ENCODE measurements at places on chromosomes 6 and 20.
A peak's percentile ranks its signal among the peaks of the same experiment; 100 is the strongest.

GRCh38 chr6:17427062-17427461 lies 33.7 kb downstream of the CAP2 start:
- DNase-seq, result no peak

DNA sequence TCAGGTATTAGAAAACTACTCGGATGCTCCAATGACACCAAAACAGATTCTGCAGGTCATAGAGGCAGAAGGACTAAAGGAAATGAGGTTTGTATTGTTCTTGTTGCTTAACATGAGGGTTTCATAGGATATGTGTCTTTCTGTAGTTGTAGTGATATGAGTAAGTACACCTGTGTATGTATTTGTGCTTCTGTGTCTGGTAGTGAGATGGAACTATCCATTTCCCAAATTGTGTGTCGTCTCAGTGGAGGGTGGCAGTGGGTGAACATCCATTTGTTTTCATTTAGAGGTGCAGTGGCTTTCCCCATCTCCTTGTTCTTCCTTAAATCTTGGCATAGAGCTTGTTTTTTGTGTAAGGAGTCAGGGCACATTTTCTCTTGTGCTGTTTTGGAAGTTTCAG lies 8.2 kb downstream of the ASXL1 start:
- no peak for DNase-seq

DNA sequence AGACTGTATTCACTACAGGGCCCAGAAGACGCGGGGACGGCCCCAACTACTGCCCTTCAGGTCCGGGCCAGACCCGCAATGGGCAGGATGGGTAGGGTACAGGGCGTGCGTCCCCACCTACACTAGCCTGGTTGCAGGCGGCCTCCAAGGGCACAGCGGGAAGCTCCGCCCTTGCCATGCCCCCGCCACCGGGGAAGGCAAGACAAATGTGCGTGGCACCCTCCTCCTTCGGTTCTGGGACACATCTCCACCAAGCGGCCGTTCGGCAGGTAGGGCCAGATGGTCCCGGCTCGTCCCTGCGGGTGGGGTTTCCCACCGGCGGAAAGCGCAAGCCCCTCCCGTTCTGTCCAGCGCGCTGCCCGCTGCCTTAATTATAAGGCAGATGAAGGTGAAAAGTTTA lies 5.6 kb downstream of the NXT1 start:
- DNase-seq, result no peak

DNA sequence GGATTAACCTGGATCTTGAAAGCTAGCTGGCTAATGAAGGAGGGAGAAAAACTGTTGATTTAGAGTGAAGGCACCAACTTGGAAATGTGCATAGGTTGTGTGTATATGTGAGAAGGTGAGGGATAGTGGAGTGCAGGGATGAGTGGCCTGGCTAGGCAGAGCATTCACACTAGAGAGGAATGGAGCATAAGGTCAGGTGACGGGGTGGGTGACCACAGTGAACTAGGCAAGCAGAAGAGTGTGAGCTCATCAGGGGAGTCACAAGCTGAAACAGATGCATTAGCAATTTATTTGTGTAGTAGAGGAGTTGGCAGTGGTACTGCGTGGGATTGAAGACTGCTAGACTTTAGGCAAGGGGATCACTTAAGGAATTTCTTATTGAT lies 10.5 kb downstream of the ANKRD66 start:
- DNase-seq, result no peak

DNA sequence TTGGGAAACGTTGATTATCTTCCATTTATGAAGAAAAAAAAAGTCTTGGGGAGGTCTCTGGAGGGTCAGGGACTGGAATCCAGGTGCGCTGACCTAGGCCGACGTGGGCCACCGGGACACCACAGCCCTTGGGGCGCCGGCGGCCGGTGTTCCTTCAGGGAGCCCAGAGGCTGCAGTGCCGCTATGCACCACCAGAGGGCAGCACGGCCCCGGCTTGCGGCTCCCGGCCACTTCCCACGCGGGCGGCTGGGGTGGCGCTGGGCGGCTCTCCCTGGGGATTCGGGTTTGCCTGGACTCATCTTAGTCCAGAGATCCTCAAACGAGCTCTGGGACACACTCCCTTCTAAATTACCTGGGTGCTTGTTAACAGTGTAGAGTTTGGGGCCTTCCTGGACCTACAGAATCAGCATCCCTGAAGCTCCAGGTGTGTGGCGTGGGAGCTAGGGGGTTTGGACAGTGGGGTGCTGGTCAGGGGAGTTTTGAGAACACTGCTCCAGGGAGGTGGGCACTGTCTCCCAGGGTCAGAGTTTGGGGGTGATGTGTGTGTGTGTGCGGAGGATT lies 23.0 kb upstream of the GTSF1L start:
- peak; percentile 76 for DNase-seq

GRCh38 chr6:166530211-166531095 lies 56.0 kb downstream of the RAMACL start:
- no peak for DNase-seq

DNA sequence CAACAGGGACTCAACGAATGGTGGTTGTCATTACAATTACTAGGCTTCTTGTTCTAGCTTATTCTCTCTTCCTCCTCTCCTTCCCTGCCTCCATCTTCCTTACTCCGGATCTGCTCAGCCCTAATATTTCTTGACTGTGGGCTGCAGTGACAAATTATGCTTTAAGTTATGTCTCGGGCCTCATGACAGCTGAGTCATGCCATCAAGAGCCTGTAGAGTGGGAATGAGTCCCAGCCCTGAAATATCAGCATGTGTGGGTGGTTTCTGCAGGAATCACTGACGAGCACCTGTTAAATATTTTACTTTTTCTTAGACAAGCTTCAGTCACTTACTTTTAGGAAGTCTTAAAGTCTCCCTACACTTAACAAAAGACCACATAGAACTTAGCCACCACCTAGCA lies 83.1 kb upstream of the CBLN4 start:
- no peak for DNase-seq

DNA sequence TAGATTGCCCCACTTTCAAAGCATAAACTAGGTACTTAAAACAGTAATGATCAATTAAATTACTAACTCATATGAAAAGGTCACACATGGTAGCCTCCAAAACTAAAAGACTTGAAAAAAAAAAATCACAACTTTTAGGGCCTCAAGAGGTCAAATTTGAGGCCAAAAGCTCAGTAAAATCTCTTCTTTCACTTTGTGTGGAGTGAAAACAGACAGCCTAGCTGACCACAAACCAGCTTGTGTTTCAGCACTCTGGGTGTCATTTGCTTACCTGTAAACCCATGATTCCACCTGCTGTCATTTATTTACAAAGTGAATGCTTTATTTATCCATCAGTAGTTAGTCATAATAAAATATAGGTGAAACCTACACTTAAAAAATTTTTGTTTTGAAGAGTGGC lies 34.0 kb downstream of the GNAS start:
- DNase-seq, result no peak

- DNase-seq, result no peak
Measured at GRCh38 chr6:56370127-56370540, 122.8 kb upstream of the COL21A1 start.

DNA sequence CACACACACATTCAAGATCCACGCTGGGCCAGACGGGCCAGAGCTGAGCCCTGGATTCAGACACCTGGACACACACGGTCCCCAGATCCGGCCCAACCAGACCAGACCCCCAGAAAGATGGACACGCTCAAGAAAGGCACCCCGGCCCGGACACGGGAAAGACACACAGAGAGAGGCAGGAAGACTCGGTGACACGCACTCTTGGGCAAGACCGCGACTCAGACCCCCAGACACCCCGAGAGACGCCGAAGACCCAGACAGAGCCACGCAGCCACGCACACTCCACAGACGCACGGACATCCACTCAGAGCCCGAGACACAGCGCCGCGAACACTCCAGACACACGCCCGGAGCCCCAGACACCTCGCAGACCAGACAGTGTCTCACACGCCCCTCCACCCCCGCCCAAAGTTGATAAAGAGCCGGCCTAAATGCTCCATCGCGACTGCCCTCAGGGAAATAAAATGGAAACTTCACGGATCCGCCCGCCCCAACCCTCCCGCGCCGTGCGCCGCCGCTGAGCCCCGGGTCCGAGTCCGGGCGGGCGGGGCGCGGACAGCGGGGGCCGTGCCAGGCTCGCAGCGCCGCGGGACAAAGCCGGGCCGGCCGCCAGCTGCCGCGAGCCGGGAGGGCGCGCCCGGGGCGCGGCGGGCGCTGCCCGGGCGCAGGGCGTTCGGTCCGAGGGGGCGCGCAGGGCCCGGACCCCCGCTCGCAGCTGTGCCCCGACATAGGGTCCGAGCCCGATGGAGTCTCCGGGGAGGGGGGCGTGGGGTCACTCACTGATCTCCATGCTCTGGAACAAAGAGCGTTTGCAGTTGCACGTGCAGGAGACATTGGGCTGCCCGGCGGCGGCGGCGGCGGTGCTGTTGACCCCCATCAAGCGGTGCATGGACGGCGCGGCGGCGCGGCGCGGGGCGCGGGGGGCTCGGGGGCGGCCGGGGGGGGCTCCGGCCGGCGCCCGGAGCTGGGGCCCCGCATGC lies 831 bp downstream of the PMEPA1 start:
- DNase-seq, result peak; percentile 53

GRCh38 chr6:12391472-12391871 lies 101.3 kb downstream of the EDN1 start:
- DNase-seq, result no peak

- no peak for DNase-seq
Measured at GRCh38 chr20:15039088-15039752, 701.8 kb upstream of the FLRT3 start.

DNA sequence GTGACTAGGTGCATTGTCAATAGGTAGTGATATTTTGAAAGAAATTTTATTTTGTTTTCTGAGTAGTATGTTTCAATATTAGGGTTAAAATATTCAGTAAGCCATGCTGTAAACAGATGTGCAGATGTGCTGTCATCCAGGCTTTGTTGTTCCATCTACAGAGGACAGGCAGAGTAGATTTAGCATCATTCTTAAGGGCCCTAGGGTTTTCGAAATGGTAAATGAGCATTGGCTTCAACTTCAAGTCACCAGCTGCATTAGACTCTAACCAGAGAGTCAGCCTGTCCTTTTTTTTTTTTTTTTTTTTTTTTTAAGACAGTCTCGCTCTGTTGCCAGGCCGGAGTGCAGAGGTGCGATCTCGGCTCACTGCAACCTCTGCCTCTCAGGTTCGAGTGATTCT lies 27.1 kb upstream of the BACH2 start:
- DNase-seq, result no peak

- no peak for DNase-seq
Measured at GRCh38 chr6:90224196-90224595, 72.4 kb downstream of the BACH2 start.
